ENCODE measurements at places on chromosomes 2 and 18.
A peak's percentile ranks its signal among the peaks of the same experiment; 100 is the strongest.

GRCh38 chr18:32439802-32440201 lies 30.9 kb downstream of the GAREM1 start:
- DNase-seq: peak; percentile 8

DNA sequence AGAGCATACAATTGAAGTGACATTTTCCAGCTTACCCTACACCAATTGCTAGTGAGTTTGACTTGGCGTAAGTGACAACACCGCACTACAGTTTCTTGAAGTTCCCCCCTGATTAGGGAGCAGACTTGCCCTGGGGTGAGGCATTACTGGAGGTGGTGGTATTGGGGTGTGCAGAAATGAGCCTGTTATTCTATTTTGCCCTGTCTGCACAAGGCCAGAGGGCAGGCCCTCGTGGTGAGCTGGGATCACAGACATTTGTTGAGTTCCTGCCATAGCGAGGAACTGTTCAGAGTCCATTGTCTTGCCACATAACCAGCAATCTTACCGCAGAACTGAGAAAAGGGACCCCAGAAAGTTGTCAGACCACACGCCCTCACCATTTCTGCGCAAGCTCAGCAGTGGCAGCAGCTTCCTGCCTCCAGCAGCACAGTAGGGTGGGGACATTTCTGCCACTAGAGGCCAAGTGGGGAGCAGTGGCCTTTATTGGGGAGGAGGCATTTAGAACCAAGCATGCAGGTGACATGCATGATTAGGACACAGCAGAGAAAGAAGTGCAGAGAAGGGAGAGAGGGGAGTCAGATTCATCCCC lies 103.6 kb upstream of the BCL2L11 start:
- DNase-seq: no peak

DNA sequence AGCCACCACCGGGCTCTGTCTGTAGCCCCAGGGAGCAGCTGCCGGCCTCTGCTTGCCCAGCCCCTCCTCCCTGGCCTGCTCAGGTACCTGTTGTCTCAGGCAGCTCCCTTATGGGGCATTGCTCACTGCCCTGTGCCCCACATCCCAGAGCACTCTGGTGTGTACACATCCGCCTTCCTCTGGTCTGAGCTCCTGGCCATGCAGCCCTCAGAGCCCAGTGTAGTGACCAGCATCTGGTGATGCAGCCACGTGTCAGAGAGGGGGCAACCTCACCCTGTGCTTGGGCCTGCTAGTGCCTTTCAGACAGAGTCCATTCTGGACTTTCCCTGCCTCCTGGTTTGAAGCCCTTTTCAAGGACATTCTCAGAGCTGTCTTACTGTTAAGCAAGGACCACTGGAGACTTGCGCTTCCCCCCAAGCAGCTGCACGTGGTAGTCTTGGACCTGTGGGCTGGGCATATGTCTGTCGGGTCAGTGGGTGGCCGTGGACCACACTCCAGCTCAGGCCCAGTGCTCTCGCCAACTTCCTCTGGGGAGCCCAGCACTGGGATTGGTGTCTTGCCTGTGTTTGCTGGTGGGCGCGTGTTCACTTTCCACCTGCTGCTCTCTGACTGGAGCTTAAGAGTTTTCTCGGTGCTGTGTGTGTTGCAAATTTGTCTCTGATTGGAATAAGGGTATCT lies 30.7 kb downstream of the DGKD start:
- no peak for DNase-seq

- DNase-seq: no peak
Observed at GRCh38 chr18:49878567-49879270, 65.4 kb upstream of the ACAA2 start.

- no peak for DNase-seq
Observed at GRCh38 chr18:27411911-27412310, 226.8 kb upstream of the CHST9 start.

- DNase-seq: no peak
Observed at GRCh38 chr2:85997017-85997970, 108.4 kb downstream of the POLR1A start.

DNA sequence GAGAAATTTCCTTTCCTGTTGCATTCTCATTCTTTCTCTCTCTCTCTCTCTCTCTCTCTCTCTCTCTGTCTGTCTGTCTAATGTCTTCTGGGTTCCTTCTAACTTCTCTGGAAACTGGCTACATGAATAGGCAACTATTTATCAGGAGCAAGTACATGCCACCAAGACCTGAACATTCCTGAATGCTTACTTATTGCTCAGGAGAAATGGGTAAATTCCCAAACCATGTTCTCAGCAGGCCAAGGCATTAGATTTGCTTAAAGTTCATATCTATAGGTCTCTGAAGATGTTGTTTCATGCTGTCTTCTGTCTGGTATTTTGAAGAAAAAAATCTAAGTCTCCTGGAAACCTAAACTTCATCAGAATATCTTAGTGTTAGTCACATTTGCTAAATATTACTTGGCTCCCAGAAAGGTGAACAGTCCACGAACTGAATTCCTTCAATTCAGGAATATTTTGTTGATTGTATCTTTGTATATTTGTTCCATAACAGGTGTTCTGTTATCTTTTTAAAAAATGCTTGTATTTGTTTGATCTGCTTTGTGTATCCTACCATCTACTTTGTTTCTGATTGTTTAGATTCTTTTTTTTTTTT lies 77.2 kb upstream of the FIGN start:
- DNase-seq: no peak

- no peak for DNase-seq
Observed at GRCh38 chr2:221254299-221254698, 317.8 kb downstream of the EPHA4 start.

GRCh38 chr2:236573066-236573929 lies 3.7 kb downstream of the ACKR3 start:
- no peak for DNase-seq

GRCh38 chr2:176494949-176495353 lies 225.7 kb downstream of the MTX2 start:
- DNase-seq: no peak

- no peak for DNase-seq
Observed at GRCh38 chr18:79531386-79531785, 135.7 kb downstream of the NFATC1 start.

GRCh38 chr18:79916128-79916494 lies 35.3 kb downstream of the SLC66A2 start:
- no peak for DNase-seq

DNA sequence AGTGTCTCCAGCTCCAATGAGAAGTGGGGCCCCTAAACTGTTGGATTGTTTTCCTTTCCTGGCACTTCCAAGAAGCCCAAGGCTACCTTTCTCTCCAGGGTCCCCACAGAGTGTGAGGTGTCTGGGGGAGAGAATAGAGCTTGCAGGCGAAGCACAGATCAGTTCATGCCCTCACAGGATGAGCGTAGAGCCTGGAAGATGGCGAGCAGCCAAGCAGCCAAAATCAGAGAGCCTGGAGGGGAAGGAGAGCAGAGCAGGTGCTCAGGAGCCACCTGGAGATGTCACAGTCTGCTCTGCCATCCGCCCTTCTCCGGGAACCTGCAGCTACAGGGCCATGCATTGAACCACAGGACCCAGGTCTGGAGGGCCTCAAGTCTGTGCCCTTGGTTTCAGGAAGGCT lies 54.7 kb upstream of the TCF7L1 start:
- no peak for DNase-seq

DNA sequence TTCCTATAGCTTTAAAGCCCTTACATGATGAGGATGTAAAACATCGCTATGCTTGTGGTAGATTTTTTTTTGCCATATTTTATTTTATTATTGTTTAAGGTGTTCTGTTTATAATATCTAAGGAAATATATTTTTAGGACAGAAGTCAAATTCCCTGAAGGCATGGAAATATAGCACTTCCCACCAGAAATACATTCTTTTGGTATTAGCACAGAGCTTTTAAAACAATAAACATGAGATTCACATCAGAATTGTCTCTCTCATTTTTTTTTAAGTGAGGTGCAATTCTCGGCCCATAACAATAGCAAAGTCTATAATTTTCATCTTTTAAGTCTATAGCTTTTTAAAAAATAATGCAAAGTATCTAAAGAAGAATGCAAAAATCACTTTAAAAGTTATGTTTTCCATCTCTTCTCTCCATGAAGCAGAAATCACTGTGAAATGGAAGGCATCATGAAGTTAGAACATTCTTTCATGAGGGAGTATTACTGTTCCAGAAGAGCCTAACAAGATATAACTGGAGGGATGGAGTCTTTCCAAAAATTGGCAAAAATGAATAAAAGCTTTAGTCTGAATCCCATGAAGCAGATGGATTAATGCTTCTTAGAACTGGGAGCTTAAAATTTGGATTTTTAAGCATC lies 283.6 kb upstream of the TRIB2 start:
- DNase-seq: no peak

GRCh38 chr2:70046534-70046933 lies 40.7 kb upstream of the PCBP1 start:
- no peak for DNase-seq

DNA sequence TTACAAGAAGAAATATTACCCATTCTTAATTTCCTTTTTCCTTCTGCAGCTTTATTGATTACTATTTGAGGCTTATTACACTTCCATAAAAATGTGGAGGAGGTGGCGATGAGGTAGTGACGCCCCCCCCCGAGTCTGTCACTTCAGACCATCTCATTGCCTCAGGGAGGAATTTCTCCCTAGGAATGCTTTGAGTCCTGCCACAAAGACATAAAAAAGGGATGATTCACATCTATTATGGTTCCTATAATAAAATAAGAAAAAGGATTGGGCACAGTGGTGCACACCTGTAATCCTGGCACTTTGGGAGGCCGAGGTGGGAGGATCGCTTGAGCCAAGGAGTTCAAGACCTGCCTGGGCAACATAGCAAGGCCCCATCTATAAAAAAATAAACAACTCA lies 93.7 kb downstream of the AOX1 start:
- no peak for DNase-seq

DNA sequence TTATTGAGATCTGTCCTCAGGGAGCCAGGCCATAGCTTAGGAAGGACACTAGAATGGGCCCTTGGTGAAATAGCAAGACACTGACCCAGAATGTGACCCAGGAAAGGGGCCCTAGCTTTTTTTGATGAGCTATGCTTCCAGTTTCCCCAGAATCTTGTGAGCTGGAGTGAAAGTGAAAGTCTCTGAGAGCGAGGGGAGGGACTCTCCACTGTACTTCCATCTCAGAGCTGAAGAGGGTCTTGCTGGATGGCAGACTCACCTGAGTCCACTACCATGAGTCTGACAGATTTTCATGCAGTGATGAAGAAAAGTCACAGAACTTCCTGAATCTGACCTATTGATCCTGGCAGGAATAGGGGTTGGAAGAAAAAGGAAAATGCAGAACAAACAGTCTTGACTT lies 3.1 kb downstream of the ARHGAP25 start:
- peak; percentile 83 for DNase-seq

- no peak for DNase-seq
Observed at GRCh38 chr2:23541503-23542229, 156.7 kb downstream of the KLHL29 start.

DNA sequence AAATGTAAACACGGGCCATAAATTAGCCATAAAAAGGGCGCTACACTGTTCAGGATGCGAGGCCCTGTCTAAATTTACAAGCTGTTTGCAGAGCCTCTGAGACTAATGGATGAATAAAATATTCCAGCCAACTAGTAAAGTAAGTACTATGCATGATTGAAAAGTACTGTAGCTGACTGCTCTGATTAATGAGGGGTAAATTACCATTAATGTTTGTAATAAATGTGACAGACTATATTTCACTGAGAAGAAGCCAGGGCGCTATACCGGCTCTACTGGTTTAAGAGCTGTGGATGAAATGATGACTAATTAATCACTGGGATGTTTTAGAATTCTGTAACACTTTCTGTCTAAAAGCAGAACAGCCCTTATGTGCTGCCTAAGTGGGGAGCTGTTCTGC lies 54.3 kb upstream of the RGPD4 start:
- no peak for DNase-seq

GRCh38 chr2:134410831-134411231 lies 157.0 kb downstream of the MGAT5 start:
- no peak for DNase-seq
